ENCODE measurements at places on chromosomes 5 and 9. TPM values are rescaled to one million over a fixed set of nuclear protein-coding genes. Genes with fewer than 3 reads are reported as not detected.
A peak's percentile ranks its signal among the peaks of the same experiment; 100 is the strongest.

DNA sequence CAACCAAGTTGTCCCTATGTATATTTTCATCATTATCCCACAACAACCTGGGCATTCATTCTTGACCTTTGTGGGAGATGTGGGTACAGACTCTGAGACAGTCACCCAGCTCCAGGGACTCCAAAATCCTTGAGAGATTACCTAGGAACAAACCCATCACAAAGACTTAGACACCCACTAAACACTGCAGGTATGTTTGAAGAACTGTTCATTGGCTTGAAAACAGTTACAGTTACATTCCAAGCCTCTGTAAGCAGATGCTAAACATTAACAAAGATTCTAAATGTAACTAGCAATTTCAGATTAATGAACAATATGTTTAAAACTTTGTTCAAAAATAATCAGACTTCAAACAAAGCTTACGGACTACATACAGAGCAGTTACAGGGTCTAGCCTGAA is 24.7 kb downstream of the DEPDC1B start:
- H3K27ac ChIP-seq = no peak overlapping the region
- no peaks in the 10 kb centered on the region for H3K36me3 ChIP-seq
- DNase-seq = no peak
- H3K4me3 ChIP-seq = no peak overlapping the region
- H3K27me3 ChIP-seq = no peaks in the 10 kb centered on the region
- H3K4me1 ChIP-seq = peaks cover 2% of the 10 kb centered on the region

The RGS3 gene
- 71.7 TPM for total RNA-seq

DNA sequence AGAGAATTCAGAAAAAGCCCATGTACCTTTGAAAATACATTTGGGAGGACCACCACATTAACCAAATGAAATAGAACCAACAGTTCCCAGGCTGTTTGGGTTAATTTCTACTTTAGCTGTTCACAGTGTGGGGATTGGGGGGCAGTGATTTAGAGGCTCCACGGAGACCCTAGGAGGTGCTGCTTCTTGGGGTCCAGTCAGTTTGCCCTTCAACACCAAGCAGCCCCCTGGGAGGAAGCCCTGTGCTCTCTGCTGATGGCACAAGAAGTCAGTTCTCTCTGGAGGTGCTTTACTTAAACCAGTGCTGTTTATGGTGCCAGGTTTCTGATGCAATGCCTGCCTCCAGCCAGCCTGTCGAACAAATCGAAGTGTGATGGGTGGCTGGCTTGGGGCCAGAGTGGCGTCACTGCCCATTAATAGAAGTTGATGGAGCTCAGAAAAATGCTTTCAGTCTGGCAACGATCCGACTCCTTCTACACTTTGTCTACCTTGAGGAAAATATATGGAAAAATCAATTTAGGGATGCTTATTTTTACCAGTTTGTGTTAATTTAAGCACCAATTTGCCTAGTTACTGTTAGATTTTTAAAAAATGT is 134.0 kb downstream of the SNX18 start:
- H3K4me1 ChIP-seq = peaks cover 55% of the 10 kb centered on the region
- peaks cover 7% of the 10 kb centered on the region for H3K36me3 ChIP-seq
- DNase-seq = no peak
- no peak overlapping the region for H3K4me3 ChIP-seq
- no peaks in the 10 kb centered on the region for H3K27me3 ChIP-seq

DNA sequence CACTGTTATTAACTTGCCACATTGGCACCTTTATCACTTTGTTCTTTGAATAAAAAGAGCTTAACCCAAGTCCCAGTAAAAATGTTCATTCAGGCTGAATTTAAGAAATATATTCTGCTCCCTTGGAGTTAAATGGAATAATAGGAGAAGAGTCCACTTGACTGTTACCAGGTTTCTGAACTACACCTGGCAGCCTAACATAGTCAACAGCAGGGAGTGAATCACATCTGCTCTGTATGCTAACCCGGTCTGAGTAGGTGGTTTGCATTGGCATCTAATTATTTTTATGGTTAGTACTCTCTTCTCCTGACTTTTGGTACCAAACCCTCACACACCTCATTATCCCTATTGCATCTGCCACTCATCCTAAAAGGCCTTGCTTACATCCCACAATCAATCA is 86.7 kb downstream of the STK32A start:
- no peaks in the 10 kb centered on the region for H3K27me3 ChIP-seq
- H3K4me3 ChIP-seq = no peak overlapping the region
- DNase-seq = no peak

GRCh38 chr5:176789873-176790615 is 20.3 kb upstream of the UNC5A start:
- peaks cover 34% of the 10 kb centered on the region for H3K27me3 ChIP-seq
- DNase-seq = peak; percentile 34
- no peak overlapping the region for H3K27ac ChIP-seq
- H3K4me1 ChIP-seq = no peaks in the 10 kb centered on the region

The NIPAL4 gene
- 0.43 TPM for total RNA-seq

- H3K27me3 ChIP-seq = no peaks in the 10 kb centered on the region
- no peaks in the 10 kb centered on the region for H3K36me3 ChIP-seq
- H3K27ac ChIP-seq = no peak overlapping the region
- no peak for DNase-seq
Measured at GRCh38 chr5:12313602-12314001, 409.4 kb upstream of the CTNND2 start.

- H3K27ac ChIP-seq = no peak overlapping the region
- H3K4me3 ChIP-seq = no peak overlapping the region
- DNase-seq = no peak
Measured at GRCh38 chr5:32474209-32474854, 29.8 kb upstream of the ZFR start.

GRCh38 chr5:150402229-150402773 is 10.4 kb downstream of the CD74 start:
- no peak for DNase-seq
- H3K27ac ChIP-seq = peak overlapping the region; percentile 49
- H3K4me1 ChIP-seq = peaks cover 14% of the 10 kb centered on the region
- no peaks in the 10 kb centered on the region for H3K27me3 ChIP-seq
- peaks cover 14% of the 10 kb centered on the region for H3K36me3 ChIP-seq

DNA sequence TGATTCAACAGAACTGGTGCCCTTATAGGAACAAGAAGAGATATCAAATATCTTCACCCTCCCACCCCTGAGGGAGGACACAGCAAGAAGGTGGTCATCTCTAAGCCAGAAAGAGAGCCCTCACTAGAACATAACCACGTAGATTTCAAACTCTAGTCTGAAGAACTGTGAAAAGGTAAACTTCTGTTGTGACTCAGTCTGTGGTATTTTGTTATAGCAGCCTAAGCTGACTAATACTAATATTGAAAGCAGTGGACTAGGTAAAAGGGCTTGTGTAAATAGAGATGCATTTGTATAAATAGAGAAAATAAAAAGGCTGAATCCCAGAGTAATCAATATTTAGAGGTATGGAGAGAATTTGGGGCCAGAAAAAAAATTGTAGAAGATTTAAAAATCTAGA is 157.6 kb upstream of the CCNH start:
- no peak overlapping the region for H3K4me3 ChIP-seq
- H3K36me3 ChIP-seq = no peaks in the 10 kb centered on the region
- no peaks in the 10 kb centered on the region for H3K27me3 ChIP-seq
- no peaks in the 10 kb centered on the region for H3K4me1 ChIP-seq
- DNase-seq = no peak

GRCh38 chr5:40276426-40277102 is 403.2 kb upstream of the PTGER4 start:
- H3K4me3 ChIP-seq = peak overlapping the region; percentile 59
- H3K36me3 ChIP-seq = peaks cover 26% of the 10 kb centered on the region
- DNase-seq = no peak
- H3K27ac ChIP-seq = peak overlapping the region; percentile 88
- no peaks in the 10 kb centered on the region for H3K27me3 ChIP-seq
- peaks cover 52% of the 10 kb centered on the region for H3K4me1 ChIP-seq

DNA sequence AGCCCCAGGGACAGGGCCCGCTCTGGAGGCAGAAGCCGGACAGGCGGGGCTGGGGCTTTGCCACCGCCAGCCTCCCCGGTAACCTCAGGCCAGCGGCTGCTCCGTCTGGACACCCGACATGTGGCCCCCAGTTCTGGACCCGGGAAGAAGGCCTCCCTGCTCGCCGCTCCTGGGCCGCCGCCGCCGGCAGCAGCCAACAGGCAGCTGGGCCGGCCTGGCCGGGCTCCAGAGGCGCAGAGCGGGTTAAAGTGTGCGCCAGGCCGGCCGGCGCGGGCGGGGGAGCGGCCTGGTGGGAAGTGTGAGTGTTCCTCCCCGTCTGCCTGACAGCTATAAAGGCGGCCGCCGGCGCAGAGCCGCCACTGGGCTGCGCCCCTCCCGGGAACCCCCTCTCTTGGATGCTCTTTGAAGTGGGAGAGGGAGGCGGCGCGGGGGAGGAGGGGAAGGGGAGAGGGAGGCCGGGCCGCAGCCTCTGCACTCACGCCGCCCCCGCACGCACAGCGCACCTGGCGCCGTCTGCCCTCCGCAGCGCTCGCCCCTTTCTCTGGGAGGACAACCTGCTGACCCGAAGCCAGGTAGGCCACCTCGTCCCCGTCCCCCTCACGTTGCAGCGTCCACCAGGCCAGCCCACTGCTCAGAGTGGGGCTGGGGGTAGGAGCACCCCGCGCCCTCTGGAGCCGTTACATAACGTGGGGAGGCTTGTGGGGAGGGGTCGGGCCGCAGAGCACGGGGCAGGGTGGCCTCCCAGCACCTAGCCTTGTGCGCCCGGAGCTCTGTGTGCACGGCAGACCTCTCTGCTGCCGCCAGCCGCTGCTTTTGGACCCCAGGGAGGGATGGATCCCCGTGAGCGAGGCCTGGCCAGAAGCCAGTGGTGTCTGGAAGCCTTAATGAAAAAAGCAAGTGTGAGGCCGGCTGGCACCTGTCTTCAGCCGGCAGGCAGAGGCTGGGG is at the start of gene ADAMTSL2:
ADAMTSL2 (plus strand) TSS at position 359 of the 946 bp plus-strand sequence. CDS start 2,009 bp downstream, outside the sequence.
- no peaks in the 10 kb centered on the region for H3K36me3 ChIP-seq
- no peak within 1 kb of the TSS for H3K4me3 ChIP-seq
- DNase-seq = no peak
- H3K4me1 ChIP-seq = no peaks in the 10 kb centered on the region
- H3K27me3 ChIP-seq = peaks cover 7% of the 10 kb centered on the region

GRCh38 chr5:2936413-2936812 is 184.9 kb upstream of the IRX2 start:
- no peak overlapping the region for H3K4me3 ChIP-seq
- no peak overlapping the region for H3K27ac ChIP-seq
- no peaks in the 10 kb centered on the region for H3K36me3 ChIP-seq
- DNase-seq = no peak

- no peak overlapping the region for H3K27ac ChIP-seq
- H3K36me3 ChIP-seq = peaks cover 10% of the 10 kb centered on the region
- no peak for DNase-seq
- no peak overlapping the region for H3K4me3 ChIP-seq
- peaks cover 16% of the 10 kb centered on the region for H3K27me3 ChIP-seq
Measured at GRCh38 chr5:170542691-170543293, 39.0 kb downstream of the KCNIP1 start.

- no peak overlapping the region for H3K4me3 ChIP-seq
- no peak overlapping the region for H3K27ac ChIP-seq
- H3K27me3 ChIP-seq = no peaks in the 10 kb centered on the region
- peaks cover 7% of the 10 kb centered on the region for H3K36me3 ChIP-seq
- H3K4me1 ChIP-seq = no peaks in the 10 kb centered on the region
Measured at GRCh38 chr5:52844885-52845284, 57.2 kb downstream of the ITGA1 start.

- no peaks in the 10 kb centered on the region for H3K27me3 ChIP-seq
- H3K27ac ChIP-seq = peak overlapping the region; percentile 99
- peaks cover 79% of the 10 kb centered on the region for H3K4me1 ChIP-seq
- H3K4me3 ChIP-seq = peak overlapping the region; percentile 83
Measured at GRCh38 chr5:107469485-107470294, 201.0 kb downstream of the EFNA5 start.

- no peak for DNase-seq
- no peaks in the 10 kb centered on the region for H3K36me3 ChIP-seq
- H3K27ac ChIP-seq = no peak overlapping the region
- no peaks in the 10 kb centered on the region for H3K4me1 ChIP-seq
- peaks cover 3% of the 10 kb centered on the region for H3K27me3 ChIP-seq
Measured at GRCh38 chr5:133657036-133657435, 44.7 kb upstream of the FSTL4 start.

- peak overlapping the region; percentile 80 for H3K4me3 ChIP-seq
- H3K4me1 ChIP-seq = peaks cover 73% of the 10 kb centered on the region
- peak overlapping the region; percentile 40 for H3K27ac ChIP-seq
Measured at GRCh38 chr9:79632060-79632459, 60.3 kb downstream of the TLE4 start.

DNA sequence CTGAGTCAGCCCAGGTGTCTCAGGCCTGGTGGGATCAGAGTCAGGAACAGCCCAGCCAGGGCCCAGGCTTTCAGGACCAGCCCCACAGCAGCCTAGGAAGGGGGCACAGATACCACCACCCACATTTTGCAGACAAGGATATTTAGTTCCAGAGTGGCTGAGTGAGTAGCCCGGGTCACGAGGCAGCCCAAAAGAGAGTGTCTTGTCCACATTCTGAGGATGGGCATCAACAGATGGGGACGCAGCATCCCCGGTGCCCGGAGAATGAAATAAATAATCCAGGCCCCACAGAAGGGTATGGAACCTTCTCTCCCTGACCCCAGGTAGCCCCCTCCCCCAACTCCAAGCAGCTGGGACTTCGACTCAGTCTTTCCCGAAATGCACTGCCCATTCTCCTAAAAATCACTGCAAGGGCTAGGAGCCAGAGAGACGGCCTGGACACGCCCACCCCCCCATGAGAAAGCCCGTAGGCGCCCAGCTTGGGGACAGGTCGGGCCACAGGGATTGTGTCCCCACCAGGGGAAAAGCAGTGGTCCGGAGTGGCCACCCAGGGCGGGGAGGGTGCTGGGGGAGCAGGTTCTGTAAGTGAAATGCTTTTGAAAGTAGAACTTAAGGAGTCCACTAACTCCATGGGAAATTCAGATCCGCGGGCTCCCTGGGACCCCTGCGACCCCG is 6.9 kb downstream of the LHX3 start:
- H3K4me3 ChIP-seq = no peak overlapping the region
- H3K27ac ChIP-seq = no peak overlapping the region
- no peak for DNase-seq
- no peaks in the 10 kb centered on the region for H3K36me3 ChIP-seq
- peaks cover 13% of the 10 kb centered on the region for H3K27me3 ChIP-seq

DNA sequence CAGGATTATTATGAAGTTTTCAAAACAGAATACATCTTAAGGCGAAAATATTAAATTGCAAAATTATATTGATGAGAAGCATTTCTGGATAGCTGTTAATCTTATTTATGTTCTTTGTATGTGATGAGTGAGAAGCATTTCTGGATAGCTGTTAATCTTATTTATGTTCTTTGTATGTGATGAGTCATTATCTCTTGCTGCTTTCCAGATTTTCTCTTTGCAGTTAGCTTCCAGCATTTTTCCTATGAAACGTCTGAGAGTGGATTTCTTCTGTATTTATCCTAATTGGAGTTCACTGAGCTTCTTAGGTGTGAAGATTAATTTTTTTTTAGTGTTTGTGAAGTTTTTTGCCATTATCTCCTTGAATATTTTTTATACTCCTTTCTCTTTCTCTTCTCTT is 8.2 kb downstream of the TMEM232 start:
- no peaks in the 10 kb centered on the region for H3K4me1 ChIP-seq
- no peaks in the 10 kb centered on the region for H3K36me3 ChIP-seq
- no peak overlapping the region for H3K27ac ChIP-seq
- no peak overlapping the region for H3K4me3 ChIP-seq
- H3K27me3 ChIP-seq = peaks cover 10% of the 10 kb centered on the region

GRCh38 chr5:81425569-81425968 is 31.6 kb upstream of the ACOT12 start:
- H3K27ac ChIP-seq = no peak overlapping the region
- peaks cover 2% of the 10 kb centered on the region for H3K4me1 ChIP-seq
- no peaks in the 10 kb centered on the region for H3K36me3 ChIP-seq
- H3K27me3 ChIP-seq = no peaks in the 10 kb centered on the region
